ENCODE measurements at places on chromosomes 11 and 22. TPM values are rescaled to one million over a fixed set of nuclear protein-coding genes. Genes with fewer than 3 reads are reported as not detected.

GRCh38 chr11:196786-197731, 4.2 kb downstream of the SCGB1C1 start:
- no peak for DNase-seq

DNA sequence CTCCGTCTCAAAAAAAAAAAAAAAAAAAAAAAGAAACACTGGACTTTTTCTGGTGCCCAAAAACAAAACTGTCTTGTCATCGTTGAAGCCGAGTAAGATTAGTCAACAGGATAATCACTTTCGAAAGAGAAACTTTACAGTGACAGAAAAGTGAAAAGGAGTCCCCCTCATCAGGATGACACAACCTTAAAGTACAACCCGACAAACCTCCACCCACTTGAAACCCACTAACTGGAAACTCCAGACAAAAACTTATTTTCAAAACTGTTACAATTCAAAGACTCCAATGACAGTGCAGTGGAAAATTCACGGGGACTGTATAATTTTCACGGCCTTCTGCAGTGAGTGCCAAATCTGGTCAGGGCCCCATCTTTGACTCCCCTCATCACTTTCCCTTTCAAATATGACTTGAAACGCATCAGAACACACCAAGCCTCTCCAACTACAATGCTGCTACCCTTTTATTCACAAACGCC, 1.3 kb downstream of the DENND5A start:
- no peak for DNase-seq

- DNase-seq, result no peak
These were observed 55.5 kb upstream of the SLC5A12 start for GRCh38 chr11:26777372-26777808.

GRCh38 chr11:35029979-35030682, 108.8 kb upstream of the CD44 start:
- DNase-seq, result no peak

GRCh38 chr11:115963156-115963555, 458.9 kb upstream of the CADM1 start:
- no peak for DNase-seq

DNA sequence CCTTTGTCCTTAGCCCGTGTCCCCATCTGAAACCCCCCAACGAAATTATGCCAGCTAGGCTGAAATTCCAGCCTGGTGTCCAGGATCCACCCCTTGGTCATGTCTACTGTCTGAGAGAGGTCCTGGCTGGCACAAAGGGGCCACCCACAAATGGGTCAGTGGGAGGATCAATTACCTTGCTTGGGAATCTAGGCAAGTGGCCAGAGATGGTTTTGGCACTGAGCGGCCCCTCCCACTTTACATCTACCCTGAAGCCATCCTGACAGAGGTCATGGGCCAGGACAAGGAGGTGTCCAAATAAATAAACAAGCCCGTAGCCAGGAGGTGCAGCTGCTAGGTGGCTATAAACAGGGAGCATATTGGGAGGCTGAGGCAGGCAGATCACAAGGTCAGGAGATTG, 311.5 kb downstream of the MN1 start:
- DNase-seq, result no peak

Gene SPA17
- 5.4 TPM for total RNA-seq

Gene MUC15
- total RNA-seq, result not detected

Gene SYT7
- 4.4 TPM for total RNA-seq

Gene EI24
- total RNA-seq, result 76.7 TPM

Gene P4HA3
- not detected for total RNA-seq

Measured in Calu3 (cell line).